ENCODE measurements at places on chromosomes 5 and 9.
A peak's percentile ranks its signal among the peaks of the same experiment; 100 is the strongest.

DNA sequence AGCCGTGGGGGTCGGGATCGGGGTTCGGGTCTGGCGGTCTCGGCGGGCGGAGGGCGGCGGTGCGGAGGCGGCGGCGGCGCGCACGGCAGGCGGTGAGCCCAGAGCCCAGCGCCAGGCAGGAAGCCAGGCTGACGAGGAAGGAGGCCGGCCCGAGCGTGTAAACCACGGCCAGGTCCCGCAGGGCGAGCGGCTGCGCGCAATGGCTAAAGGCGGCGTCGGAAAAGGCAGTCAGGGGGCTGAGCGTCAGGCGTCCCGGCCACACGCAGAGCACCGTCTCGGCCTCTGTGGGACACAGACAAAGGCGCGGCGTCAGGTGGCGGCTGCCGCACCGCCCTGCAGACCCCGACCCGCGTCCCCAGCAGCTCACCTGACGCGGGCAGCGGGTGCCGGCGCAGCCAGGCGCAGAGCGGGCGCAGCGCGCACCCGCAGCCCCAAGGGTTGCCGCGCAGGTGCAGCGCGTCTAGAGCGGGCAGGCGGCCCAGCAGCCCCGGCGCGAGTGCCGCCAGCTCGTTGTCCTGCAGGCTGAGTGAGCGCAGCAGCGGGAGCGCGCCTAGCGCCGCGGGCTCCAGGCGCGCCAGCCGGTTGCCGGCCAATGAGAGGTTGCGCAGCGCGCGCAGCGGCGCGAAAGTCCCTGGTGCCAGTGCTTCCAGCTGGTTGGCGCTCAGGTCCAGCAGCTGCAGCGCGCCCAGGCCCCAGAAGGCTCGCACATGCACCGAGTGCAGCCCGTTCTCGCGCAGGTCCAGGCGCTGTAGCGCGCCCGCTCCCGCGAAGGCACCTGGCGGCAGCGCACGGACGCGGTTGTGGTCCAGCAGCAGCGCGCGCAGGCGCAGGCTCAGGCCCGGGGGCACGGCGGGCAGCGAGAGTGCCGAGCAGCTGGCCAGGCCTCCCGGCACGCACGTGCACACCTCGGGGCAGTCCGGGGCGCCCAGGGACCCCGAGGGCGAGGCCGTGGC is 671 bp downstream of the LRRC26 start:
- DNase-seq = peak; percentile 46

DNA sequence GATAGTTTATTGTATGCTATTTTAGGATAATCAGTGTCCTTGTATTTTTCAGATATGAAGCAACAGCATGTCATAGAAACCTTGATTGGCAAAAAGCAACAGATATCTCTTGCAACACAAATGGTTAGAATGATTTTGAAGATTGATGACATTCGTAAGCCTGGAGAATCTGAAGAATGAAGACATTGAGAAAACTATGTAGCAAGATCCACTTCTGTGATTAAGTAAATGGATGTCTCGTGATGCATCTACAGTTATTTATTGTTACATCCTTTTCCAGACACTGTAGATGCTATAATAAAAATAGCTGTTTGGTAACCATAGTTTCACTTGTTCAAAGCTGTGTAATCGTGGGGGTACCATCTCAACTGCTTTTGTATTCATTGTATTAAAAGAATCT is 14.5 kb downstream of the CCT5 start:
- no peak for DNase-seq

DNA sequence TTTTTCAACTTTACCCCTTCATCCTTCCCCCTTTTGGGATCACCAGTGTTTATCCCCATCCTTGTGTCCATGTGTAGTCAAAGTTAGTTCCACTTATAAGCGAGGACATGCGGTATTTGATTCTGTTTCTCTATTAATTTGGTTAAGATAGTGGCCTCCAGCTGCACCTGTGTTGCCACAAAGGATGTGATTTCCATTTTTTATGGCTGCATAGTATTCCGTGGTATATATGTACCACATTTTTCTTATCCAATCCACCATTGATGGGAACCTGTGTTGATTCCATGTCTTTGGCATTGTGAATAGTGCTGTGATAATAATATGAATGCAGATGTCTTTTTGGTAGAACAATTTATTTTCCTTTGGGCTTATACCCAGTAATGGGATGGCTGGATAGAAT is 252.4 kb downstream of the ARRDC3 start:
- no peak for DNase-seq

DNA sequence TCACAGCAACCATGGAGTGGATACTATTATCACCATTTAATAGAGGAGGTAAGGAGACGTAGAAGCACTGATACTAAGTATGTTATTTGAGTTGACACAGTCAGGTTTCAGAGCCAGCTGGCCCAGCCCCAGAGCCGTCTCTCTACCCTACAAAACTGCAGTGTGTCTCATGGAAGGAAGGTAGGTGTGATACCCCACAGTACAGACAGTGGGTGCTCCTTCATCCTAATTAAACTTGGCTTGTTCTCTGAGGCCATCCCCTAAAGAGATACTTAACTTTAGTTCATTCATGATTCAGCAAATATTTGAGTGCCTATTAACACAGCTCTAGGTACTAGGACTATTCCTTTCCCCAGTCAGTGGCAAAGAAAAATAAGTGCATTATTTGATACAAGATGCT is 22.6 kb downstream of the PIP5K1B start:
- no peak for DNase-seq

DNA sequence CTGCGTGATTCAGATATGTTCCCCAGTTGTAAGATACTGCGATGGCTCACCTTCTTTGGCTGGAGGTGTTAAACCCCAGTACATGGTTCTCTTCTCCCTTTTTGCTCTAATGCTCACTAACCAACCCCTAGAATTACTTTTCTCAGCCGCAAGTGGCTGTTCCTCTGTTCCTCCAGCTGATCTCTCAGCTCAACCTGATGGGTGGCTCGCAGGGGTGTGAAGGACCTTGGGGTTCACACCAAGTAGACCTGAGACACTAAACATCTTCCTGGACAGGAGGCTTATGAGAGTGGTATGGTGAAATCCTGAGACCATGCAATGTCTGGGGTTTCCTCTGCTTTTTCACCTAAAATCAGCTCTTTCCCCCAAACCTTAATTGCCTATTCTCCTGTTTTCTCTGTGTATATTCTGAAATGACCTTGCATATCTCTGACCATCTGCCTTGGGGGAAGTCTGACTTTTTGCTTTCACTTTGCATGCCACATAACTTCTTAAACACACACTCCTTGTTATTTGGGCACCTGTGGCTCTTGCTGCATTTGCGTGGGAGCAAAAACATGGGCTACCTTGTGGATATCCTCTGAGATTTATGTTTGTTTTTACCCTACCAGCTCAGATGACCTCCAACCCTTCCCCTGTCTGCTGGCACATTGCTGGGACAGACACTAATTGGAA is 15.9 kb upstream of the IFNA14 start:
- DNase-seq = no peak

DNA sequence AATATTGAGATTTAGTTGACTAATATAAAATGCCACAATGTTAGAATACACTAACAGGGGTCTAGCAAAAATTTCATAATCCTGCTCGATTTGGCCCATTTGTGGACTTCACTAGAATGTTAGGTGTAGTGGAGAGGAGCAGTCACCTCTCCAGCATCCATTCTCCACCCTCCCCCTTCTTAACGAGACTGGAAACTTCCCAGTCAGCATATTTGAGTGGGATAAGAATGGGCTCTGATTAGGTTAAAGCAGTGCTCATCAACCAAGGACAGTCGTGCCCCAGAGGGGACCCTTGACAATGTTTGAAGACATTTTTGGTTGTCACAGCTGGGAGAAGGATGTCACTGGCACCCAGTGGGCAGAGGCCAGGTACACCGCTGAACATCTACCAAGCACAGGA is 46.7 kb downstream of the FANCC start:
- no peak for DNase-seq

- peak; percentile 95 for DNase-seq
These were observed 20.7 kb downstream of the COL5A1 start for GRCh38 chr9:134662143-134662876.

DNA sequence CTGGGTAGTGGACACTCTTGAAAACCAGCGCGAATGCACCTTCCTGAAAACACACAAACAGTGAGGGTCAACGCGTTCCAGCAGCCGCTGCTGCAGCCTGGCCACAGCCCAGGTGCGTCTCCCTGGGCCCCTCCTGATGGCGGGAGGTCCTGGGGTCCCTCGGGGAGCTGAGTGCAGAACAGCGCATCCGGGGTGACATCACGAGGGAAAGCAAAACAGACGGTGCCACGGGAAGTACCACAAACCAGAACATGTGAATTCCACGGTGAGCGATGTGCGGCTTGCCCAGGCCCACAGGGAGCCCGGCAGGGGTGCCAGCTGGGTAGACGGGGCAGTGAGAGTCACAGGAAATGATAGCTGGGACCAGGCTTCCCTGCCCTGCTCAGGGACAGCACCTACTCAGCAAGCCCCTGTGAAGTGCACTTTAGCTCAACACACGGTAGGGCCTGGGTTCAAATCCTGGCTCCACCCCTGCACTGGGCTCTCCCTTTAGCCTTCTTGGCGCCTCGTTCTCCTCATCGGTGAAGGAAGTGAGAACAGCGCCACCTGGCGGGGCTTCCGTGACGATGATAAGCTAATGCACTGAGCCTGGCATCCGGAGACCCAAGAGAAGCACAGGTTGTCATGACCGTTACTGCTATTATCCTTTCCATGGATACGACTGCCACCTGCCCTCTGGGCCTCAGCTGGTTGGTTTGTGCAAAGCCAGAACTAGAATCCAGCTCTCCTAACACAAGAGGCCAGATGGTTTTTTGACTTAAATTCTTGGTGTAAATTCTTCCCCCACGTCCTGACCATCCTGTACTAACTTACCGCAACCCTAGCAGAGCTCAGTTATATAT is 24.6 kb downstream of the GFPT2 start:
- DNase-seq = peak; percentile 81

DNA sequence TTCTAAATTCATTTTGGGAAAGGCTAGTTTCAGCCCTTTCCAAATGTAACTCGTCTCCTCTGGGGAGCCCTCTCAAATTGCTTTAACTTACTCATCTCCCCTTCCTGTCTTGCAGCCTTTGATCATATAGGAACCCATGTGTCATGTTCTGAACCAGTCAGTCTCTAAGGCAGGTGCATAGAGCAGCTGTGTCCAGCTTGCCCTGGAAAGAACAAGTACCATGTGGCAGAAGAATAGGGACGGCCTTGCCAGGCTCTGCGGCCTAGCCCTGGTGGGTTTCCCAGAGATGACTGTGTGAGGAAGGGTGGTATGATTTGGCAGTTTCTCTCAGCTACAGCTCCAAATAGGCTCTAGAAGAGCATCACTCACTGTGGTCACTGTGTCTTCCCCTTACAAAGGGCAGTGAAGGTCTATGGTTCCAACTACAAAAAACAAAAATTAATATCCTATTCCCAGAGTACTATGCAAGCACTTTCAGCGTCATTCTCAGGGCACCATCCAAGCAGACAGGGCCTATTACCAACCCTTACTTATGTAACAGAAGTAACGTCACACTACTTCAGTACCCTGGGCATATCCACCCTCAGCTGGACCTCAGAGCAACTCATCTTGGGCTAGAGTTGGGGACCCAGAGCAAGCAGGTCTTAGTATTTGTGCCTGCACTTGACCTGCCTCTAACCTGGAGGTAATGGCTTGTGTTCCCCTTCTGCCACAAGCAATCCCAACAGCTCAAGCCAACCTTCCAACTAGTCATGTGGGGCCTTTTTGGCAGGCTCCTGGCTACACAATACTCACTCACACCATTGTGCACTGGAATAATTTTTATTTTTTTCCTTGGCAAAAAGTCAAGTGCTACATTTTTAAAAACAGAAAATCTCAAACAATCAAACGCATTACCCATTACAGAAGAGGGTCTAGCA is 37.2 kb upstream of the UBAP2 start:
- DNase-seq = peak; percentile 19

- DNase-seq = peak; percentile 81
These were observed 16.9 kb downstream of the RAD1 start for GRCh38 chr5:34898258-34898895.

DNA sequence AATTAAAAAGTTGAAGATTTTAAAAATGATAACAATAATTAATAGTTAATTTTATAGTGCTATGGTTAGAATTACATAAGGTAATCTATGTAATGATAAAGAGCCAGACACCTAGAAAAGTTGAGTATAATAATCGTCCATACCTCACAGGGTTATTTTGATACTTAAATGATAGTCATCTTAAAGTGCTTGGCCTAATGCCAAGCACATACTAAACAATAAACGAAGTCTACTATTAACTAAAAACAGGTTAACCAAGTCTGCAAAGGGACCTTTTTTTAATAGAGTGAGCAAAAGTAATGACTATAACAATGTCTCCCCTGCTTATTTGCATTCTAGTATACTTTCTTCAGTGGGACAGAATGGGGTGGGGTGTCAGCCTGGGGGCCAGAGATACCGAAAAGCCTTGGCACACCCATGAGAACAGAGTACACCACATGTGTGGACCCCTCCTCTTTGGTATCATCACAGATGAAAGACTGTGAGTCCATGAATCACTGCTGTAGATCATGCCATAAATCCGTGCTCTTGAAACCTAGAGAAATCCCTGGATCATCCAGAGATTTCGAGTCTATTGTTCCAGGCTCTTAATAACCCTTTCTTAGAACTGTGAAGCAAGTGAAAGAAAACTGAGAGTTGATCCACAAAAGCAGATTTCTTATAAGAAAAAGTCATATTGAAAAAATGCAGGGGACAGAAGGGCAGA is 249.5 kb downstream of the PRELID2 start:
- DNase-seq = no peak

- no peak for DNase-seq
These were observed 14.0 kb downstream of the TGFBR1 start for GRCh38 chr9:99118782-99119466.

- DNase-seq = peak; percentile 45
These were observed 9.9 kb upstream of the PHYHD1 start for GRCh38 chr9:128910906-128911305.

DNA sequence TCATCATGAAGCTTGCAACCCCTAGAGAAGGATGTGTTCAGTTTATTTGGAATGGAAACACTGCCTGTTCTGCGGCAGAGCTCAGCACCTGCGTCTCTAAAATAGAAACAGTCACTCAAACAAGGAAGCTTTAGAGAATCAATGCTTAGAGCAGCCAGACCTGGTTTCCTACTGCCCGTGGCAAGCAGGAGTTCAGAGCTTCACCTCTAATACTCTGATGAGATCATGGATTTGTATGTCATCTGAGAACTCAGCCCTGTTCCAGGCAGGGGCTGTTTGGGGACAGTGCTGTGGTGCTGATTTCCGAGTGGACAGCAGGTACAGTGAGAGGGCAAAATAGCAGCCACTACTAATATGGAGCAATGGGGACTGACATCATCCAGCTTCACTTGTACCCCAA is 236.0 kb upstream of the IRX1 start:
- DNase-seq = no peak

Data from ELR (cell line).